EH (cell line): ENCODE measurements at places on chromosomes 2 and 18.

DNA sequence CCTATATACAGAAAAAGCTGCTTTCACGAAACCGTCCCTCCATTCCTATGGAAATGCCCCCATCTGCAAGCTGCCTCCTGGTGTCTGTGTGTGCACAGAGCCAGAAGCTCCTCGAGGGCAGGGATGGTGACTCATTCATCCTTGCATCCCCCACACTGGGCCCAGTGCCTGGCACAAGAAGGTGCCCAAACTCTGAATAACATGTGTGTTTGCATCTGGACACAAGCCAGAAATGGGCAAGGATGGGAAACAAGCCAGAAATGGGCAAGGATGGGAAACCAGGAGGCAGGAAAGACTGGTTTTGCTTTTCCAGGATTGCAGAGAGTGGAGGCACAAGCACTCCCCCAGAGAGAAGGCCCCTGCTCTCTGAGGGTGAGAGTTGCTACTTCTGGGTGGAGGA, 313.9 kb downstream of the CELF4 start:
- DNase-seq, result no peak

GRCh38 chr2:73931531-73932500, 5.1 kb downstream of the DGUOK start:
- DNase-seq, result peak; percentile 33

- DNase-seq, result no peak
These were observed 210.8 kb upstream of the ETAA1 start for GRCh38 chr2:67186326-67186725.

GRCh38 chr2:47223980-47224379, 68.9 kb upstream of the STPG4 start:
- peak; percentile 64 for DNase-seq

DNA sequence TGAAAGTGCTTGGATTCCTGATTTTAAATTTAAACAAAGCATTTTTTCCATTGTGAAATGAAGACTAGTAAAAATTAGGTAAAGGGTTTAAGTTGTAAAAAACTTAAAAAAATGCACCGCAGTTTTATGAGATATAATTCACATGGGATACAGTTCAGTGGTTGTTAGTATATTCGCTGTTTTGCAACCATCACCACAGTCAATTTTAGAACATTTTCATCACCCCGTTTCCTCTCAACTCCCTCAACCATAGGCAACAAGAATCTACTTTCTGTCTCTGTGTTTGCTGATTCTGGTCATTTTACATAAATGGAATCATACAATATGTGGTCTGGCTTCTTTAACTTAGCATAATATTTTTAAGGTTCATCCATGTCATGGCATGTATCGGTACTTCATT, 4.0 kb downstream of the DGKD start:
- DNase-seq, result no peak

- no peak for DNase-seq
These were observed 502.8 kb upstream of the TNP1 start for GRCh38 chr2:217362710-217363109.

DNA sequence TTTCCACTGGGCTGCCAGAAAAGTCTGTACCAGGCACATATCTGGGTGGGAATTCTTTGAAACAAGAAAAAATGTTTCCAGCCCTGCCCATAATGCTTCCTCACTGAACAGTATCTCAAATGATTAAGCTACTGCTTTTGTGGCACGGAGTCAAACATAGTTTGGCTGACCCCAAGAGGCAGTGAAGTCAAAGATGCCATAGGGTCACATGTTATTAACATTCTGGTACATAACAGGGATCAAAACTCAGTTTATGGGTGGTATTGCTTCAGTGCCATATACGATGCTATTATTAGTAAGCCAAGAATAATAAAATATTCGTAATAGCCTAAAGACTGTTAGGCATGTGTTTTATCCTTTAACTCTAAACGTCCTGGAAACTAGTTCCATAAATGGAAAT, 112.4 kb downstream of the FEZ2 start:
- peak; percentile 99 for DNase-seq

DNA sequence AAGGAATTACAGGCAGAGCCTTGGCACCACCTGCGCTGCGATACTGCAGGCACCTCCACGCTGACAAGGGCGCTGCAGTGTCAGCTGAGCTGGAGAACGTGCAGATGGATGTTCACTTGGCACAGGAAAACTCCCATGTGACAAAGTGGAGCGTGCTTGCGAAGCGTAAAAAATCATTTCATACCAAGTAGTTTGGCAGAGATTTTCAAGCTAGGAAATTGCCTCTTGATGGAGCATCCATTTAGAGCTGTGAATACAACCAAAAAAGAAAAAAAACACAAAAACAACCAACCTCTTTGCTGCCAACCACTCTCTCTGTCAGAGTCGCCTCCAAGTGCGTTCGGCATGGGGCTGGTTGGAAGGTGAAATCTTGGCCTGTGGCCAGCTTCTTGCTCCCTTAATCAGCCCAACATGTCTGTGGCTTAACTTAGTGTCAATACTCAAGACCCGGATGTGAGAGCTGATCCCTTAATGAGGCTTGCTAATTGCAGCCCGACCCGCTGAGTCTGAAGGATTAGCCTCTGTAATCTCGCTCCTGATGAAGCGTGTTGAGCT, 38.1 kb downstream of the ACOXL start:
- DNase-seq, result no peak

DNA sequence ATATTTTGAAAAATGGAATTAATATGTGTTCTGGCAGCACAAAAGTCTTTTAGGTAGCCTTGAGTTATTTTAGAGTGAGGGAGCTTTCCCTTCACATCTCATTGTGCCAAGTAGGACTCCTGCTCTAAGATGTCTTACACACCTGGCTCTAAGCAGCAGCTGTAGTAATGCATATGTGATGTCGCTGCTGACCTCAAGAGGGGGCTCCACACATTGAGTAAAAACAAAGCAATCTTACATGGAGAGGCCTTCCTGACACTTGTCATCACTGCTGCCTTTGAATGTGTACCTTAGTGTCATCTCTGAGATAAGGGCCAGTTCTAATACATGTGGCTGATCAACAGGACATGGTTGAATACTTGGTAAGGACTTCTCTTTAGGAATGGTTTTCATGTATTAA, 75.8 kb downstream of the ACTR3 start:
- peak; percentile 53 for DNase-seq

DNA sequence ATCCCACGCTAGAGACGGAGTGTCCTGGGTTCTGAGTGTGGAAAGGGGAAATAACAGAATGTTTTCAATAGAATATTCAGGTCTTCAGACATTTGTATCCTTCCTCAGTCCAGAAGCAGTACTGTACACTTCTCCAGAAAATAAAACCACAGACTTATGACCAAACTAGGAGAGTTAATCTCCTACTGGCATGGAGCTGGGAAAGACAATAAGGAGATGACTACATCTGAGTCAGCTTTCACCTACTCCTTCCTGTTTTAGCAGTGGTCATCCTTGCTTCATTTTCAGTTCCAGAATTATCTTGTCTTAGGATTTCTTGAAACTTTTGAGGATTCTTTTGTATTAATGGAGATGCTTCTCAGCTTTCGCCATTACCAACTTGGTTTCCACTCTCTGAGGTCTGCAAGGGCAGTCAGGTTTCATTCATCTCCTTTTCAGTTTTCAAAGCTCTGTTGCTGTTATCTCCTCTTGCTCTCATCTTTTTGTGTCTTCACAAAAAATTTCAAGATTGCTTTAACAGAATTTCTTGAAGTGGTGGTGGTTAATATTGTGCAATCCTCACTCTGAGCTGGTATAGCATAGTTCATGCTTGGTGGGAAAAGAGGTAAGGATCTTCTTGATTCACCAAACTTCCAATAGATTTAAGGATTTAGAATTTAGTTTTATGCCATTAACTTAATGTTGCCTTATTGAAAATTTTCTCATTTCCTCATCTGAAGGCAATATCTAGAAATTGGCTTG, 23.7 kb upstream of the NR4A2 start:
- peak; percentile 71 for DNase-seq

GRCh38 chr2:189076572-189076971, 102.4 kb downstream of the COL3A1 start:
- DNase-seq, result peak; percentile 62

GRCh38 chr2:103789381-103790095, 1027.7 kb downstream of the TMEM182 start:
- DNase-seq, result peak; percentile 2

GRCh38 chr2:119424284-119425118, 7.2 kb upstream of the TMEM37 start:
- no peak for DNase-seq

DNA sequence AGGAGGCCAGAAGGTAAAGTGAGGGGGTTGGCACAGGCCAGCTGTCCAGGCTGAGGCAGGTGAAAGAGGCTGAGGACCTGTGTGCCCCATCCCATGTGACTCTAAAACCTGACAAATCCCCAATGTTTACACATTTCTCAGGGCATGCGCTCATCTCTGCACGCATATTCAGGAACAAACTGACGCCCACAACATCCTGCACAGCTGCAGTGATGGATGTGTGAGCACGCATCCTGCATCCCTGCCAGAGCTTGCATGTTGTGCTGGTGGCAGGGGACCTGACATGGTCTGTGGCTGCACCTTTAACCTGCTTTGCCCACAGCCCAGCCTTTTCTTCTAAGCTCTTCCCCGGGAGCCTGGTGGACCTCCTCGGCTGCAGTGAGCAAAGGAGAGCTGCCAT, 83.1 kb downstream of the FBXO15 start:
- DNase-seq, result no peak

GRCh38 chr2:233817361-233817911, 36.9 kb downstream of the HJURP start:
- DNase-seq, result peak; percentile 40

- DNase-seq, result no peak
These were observed 101.6 kb upstream of the XPO1 start for GRCh38 chr2:61639721-61640120.

- peak; percentile 19 for DNase-seq
These were observed 1.0 kb upstream of the LDLRAD4 start for GRCh38 chr18:13217466-13217961.

GRCh38 chr2:101714118-101714517, 16.6 kb downstream of the MAP4K4 start:
- no peak for DNase-seq

- peak; percentile 28 for DNase-seq
These were observed 162.9 kb downstream of the TRIB2 start for GRCh38 chr2:12879649-12880048.

GRCh38 chr2:150046810-150047209, 440.7 kb downstream of the RND3 start:
- no peak for DNase-seq

DNA sequence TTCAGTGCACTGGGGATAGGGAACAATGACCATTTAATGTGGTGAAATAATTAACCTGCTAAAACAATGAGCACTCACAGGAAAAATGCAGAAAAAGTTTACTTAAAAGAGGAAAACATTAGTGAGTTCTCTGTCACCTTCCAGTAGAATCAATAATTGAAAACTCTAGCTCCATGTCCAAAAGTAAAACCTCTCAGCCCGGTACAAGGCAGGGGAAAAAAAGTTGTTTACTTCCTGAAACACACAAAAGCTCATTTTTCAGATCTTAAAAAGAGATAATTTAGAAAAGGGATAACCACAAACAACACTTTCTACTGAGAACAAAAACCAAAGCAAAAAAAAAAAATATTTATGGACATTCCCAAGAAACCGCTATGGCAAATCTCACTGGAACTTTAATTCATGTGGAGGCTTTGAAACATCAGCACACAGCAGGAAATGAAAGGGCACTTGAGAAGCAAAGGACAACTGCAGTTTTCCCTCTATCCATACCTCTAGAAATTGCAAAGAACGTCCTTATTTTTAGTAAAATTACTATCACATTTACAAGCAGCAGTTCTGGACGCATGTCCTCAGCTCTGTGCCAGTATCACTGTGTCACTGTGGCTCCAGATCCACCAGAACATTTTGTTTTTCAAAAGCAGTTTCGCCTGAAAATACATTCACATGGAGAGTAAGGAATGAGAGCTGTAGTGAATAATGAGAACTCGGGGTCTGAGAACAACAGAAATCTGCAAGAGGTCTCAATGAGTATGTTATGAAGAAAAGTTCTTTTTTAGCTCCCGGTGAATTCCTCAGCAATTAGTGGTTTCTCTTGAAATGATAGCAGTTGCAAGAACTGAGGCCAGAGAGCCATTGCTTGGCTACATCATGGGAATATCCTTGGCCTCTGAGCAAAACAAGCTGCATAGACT, 44.7 kb upstream of the DNAH7 start:
- DNase-seq, result peak; percentile 87

GRCh38 chr2:173775440-173775839, 189.7 kb downstream of the SP3 start:
- DNase-seq, result no peak

DNA sequence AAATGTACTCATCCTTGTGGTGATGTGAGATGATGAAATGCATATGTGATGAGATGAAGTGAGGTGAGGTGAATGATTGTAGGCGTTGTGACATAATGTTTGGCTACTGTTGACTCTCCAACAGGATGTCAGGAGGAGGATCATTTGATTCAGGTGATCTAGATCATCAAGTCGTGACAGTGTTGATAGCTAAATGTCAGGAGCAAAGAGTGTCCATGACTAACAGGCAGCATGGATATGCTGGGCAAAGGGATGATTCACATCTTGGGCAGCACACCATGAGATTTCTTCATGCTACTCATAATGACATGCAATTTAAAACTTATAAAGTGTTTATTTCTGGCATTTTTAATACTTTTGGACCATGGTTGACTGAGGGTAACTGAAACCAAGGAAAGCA, 40.2 kb upstream of the UBXN4 start:
- DNase-seq, result peak; percentile 69

DNA sequence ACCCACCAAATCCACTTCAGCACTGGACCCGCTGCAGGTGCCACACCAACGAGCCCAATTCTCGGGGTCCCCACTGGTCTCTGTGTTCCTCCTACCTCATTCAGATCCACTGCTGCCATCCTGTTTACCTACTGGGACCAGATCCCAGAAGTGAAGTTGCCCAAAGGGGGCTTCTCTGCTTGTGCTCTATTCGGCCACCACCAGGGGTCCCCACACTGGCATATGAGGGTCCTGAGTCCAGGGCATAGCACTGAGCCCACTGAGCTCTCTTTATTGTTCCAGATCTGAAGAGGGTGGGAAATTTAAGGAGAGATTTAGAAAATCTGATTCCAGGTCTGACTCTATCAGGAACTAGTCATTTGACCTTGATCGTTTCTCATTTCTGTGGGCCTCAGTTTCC, 2.4 kb downstream of the GPR45 start:
- DNase-seq, result no peak

DNA sequence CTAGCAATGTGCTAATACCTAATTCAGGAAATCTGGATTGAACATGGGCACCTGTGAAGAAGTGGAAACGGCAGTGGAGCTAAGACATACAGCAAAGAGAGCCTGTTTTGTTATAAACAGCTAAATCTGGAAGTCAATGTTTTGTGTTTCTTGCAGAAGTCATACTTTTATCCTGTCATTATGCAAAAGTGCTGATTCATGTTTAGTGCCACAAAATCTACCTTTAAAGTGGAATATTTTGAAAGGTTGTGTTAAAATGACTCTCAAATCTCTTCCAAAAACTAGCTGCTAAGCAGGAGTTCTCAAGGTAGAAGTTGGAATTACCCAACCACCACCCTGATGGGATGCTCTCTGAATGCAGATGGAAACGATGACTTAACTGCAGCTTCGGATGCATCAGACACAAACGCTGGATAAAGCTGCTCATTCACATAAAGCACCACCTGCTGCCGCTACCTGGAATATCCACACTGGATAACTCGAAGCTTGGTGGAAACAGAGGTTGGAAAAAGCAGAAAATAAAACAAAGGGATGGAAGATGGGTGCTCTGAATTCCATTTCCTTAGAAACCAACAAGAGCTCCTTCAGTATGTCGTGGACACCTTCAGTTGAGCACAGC, 132.6 kb upstream of the ZNF236 start:
- DNase-seq, result no peak

GRCh38 chr2:203871371-203871983, 3.9 kb downstream of the CTLA4 start:
- DNase-seq, result no peak
